ENCODE measurements at places on chromosomes 1 and 21.

DNA sequence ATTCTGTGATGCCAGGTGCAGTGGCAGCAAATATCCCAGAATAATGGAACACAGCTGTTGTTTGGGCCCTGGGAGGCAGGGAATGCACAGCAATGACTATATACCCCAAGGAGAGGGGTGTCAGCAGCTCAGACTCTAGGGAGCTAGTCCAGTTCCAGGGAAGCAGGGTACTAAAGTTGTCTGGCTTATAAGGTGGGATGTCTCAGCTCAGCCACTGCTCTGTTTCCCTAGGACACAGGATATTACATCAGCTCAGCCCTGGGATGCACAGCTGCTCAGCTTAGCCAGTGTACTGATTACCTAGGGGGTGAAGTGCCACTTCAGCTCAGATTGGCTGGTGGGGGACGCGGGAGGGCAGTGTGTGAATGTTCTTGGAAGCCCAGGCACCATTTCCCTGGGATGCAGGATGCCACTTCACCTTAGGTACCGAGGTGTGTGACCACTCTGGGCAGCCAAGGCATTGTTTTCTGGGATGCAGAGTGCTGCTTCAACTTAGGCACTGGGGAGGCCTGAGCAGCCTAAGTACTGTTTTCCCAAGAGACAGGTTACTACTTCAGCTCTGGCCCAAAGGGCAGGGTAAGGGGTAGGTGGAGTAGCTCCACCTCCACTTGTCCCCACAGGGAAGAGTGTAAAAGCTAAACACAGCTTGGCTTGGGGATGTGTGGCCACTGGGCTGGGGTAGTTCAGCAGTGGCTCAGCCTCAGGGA is 59.4 kb downstream of the DIPK1A start:
- no peak for DNase-seq

DNA sequence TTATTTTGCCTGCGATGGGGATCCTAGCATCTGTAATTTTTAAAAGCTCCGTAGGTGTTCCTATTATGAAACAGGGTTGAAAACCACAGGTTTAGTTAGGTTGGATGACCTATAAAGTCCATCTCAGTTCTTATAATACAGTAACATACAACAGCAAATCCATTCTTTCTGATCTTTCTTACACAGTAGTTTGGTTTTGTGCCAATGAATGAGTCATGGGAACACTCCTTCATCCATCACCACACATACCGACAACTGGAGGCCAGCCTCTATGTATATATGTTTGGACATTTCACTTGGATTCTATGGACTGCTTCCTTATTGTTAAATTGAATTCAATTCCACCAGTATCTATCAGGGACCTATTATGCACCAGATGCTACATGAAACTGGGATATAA is 118.4 kb upstream of the L1TD1 start:
- no peak for DNase-seq

DNA sequence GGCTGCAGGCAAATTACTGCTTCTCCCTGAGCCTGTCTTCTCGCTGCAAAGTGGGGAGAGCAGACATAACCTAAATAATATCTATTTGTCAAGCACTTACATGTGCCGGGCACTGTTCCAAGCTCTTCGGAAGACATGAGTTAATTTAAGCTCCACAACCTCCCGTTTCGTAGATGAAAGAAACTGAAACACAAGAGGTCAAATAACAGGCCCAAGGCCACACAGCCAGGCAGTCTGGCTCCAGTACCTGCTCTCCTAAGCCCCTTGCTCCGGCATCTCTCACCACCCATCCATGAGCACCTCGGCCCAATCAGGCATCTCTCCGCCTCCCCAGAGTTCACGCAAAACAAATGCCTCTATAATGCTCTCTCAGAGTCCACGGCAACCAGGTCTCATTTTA is 65.4 kb downstream of the TAS1R2 start:
- peak; percentile 34 for DNase-seq

GRCh38 chr21:46357335-46357604 is 33.3 kb downstream of the PCNT start:
- no peak for DNase-seq

DNA sequence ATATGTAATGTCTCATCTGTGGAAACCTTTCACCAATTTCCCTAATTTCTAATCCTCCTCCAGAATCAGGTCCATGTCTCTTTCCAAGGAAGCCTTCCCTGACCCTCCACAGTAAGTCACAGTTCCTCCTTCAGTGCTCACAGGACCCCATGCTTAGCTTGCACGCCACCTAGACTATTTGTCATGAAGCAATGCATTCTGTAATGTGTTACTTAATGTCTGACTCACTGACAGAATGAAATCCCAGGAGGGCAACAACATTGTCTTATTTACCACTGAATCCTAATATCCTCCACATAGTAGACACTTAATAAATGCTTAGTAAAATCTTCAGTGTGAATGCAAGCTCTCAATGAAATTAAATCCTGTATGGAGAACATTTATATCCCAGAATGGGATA is 245.9 kb upstream of the PLD5 start:
- DNase-seq, result no peak

DNA sequence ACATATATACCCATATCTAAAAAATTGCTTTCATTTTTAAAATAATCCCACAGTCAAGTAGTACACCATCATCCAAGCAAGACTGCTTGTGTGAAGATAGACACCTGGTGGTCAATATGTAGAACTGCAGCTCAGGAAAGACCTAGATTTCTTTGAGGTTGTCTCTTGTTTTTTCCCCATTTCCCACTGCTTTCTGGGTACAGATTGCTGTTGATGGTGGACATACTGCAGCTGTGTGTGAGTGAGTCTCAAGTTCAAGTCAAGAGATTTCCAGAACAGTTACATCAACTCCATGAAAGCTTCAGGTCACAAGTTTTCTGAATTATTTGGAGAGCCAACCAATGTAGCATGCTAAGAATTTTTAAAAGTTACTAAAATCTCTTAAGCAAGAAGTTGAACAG is 306.4 kb downstream of the DUSP10 start:
- peak; percentile 65 for DNase-seq

Measured in NCI-H1092 treated with DMSO at 0.1 percent for 48 hours (cell line).